Cerebellar cortex (tissue), 1 donor: ENCODE measurements at places on chromosomes 12 and 14.

DNA sequence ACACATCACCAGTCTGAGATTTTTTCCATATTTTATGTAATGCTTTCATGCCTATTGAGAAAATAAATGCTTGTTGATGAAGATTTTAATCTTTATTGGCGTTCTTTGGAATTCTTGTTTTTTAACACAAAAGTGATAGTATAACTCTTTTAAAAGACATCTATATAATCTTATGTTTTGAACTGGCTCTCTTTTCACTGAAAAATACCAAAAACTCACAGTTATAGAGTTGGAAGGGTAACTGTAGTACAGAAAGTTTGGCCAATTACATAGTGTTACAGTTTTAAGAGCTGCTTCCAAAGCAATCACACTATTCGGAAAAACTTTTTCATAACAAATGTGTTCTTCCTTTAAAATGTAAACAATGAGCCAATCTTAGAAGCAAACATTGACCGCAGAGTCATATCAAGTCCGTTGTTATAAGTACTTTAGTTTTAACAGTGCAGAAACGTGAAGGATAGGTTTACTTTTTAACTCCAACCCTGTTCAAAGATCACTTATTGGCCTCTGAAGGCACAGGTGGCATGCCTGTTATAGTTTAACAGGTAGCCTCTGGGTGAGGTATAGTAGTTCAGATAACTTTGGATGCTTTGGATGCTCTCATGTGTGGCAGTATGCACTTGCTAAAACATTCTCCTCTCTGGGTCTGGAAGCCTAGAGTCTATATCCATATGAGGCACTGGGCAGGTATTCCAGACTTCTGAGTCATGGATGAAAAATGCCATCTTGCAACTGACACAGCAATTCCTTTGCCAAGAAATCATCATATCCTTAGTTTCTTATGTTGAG is 12.1 kb upstream of the NTN4 start:
- DNase-seq, result no peak

DNA sequence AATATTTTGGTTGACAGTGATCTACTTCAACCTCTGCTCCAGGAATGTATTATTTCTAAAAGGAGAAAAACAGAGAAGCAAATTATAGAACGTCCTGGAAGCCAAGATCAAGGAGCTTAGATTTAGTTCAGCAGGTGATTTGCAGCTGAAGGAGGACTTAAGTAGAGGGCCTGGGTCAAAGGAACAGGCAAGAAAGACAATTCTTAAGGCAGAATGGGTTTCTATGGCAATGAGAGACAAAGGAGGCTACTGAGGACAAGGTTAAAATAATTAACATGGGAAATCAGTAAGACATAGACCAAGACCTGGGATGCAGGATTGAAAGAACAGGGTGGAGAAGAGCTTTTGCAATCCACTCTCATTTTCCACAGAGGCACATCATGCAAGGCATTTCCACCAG is 2.4 kb upstream of the SNW1 start:
- no peak for DNase-seq

DNA sequence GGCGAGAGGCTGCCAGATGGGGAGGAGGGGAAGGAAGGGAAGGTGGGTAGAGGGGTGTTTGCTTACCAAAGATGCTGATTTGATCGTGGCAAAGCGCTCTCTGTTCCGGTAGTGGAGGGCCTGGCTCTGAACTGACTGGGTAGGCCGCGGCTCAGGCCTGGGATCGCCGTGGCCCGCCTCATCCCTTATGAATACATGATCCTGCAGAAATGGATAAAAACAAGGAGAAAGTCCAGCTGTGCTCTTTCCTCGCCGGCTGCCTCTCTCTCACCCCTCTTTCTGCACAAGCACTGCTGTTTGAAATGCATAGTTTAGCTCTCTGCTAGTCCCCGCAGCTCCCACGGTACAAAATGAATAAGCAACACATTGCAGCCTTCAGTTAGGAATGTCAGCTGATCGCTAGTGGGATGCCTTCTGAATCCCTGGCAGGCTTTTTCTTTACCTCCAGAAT is 53.8 kb downstream of the PEBP1 start:
- peak; percentile 76 for DNase-seq

DNA sequence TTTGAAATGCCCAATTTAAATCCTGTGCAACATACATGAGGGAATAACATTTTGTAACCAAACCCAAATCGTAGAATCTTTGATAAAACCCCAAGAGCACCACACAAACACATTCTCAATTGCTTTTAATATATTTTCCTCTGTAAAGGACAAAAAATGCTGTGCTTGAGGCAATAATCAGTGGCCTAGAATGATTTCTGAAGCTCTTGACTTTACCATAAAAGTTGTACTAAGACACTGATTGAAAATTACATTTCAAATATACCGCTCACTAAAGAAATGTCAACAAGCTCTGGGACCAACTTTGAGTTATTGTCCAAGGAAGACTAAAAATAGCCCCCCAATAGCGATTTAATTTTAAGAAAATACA is 1.5 kb downstream of the EML5 start:
- peak; percentile 49 for DNase-seq

- no peak for DNase-seq
Observed at GRCh38 chr12:24979976-24980730, 31.3 kb upstream of the BCAT1 start.

DNA sequence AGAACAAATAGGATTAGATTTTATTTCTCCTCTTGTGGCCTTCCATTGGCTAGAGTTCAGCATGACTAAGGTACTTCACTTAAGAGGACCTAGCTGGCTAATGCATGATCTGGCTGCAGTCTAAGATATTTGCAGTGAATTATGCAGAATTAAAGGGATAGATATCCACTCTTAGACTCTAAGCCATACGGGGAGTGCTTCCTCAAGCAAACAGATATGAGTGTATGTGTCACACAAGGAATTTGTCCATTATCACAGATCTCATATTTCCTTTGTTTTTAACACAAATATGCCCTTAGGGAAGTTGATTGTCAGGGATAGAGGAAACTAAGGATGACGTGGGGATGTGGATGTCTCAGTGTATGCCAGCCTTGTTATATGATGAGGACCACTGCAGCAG is 88.1 kb upstream of the DHRS4 start:
- DNase-seq, result no peak

- DNase-seq, result no peak
Observed at GRCh38 chr12:179885-180284, 34.1 kb downstream of the SLC6A12 start.

GRCh38 chr12:5973461-5974115 is 28.5 kb upstream of the ANO2 start:
- DNase-seq, result no peak

GRCh38 chr14:95956601-95957460 is 80.2 kb downstream of the TUNAR start:
- DNase-seq, result no peak

DNA sequence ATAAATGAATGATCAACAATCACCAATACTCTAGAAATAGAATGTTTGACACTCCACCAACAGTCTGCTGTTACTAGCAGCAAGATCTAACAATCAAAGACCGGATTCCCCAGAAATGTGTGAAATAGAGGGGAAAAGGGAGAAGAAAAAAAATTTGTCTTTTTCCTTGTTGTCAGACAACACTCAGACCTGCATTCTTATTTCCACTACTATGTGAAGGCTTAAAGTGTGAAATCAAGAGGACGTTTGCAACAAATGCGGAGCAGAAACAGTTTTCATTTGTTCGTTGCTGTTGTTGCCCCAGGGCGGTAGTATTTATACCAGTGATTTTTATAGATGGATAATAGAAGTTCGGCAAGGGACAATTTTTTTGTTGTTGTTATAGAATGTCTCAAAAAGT is 9.2 kb downstream of the NKX2-1 start:
- no peak for DNase-seq

DNA sequence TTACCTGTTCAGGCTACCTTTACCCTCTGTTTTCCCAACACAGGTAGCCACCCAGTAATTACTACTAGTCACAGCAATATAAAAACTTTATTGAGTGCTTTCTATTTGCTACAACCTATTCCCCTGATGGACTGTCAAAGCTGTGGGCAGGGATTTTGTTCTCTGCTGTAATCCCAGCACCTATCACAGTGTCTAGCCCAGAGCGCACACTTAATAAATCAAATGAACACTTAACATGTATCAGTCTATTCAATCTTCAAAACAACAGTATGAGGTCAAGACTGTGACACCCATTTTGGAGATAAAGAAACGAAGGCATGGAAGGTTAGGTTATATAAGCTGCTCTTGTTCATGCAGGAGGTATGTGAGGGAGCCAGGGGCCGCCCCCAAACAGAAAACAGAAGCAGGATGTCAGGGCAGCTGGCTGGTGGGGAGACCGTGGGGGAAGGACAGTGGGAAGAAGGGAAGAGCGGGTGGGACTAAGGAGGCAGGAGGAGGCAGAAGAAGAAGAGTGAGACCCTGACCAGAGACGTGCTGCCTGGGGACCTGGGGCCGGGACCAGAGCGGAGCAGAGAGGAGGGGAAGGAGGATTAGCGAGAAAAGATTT is 1.7 kb downstream of the TNFRSF1A start:
- DNase-seq, result no peak

DNA sequence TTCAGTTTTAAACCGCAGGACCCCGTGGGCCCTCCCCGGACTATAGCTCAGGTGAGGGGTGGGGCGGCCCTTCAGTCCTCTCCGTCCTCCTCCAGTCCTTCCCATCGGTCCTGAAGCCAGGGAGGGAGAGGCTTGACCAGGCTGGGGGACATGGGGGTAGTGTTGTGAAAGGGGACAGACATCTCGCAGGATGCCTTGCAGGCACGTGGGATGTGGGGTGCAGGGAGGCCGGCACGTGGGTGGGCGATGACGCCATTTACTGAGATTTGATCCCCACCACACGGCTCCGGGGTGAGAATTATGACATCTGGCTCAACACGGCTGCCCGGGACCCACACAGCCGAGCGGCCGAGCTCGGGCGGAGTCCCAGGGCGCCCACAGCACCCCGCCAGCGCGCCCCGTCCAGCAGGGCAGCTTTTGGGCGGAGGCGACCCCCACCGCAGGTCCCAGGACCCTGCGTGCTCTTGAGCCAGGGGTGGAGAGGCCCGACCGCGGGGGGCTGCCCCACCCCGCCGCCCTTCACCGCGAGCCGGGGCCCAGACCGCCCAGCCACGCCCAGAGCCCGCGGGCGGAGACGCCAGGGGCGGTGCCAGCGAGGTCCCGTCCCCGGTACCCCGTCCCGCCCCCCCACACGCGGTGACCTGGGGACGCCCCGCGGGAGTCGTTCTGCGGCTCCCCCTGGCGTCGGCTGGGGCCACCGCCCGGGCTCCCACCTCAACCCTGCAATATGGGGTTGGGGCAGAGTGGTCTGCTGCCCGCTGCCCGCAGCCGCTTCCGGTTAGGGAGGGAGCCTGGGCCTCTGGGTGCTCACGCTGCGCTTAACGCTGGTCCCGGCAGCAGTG is 3.3 kb upstream of the EXOC3L4 start:
- DNase-seq, result no peak

- no peak for DNase-seq
Observed at GRCh38 chr14:102928412-102929240, 6.2 kb downstream of the AMN start.

DNA sequence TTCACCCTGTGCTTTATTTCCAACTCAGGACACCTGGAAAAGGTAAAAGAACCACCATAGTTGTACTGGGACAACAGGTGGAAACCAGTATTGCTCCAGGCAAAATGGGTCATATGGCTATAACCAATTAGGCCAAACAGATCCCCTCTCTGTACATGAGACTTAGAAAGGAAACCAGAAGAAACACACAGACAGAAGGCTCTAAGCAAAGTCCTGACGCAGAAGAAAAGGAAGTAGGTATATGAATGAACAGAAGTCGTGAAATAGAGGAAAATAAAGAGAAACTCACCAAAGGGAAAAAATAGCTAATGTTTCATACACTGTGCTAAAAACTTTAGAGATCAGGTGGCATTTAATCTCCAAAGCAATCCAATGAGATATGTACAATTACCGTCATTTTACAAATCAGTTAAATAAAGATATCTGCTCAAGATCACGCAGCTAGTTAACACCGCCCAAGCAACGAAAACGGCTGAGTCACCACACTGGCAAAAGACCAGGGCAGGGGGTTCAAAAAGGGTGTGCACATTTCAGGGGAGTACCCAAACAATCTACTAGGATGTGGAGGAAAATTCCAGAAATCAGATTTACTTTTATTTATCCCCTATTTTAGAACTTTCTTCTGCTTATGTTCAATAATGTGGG is 82.3 kb downstream of the ITPR2 start:
- DNase-seq, result no peak

DNA sequence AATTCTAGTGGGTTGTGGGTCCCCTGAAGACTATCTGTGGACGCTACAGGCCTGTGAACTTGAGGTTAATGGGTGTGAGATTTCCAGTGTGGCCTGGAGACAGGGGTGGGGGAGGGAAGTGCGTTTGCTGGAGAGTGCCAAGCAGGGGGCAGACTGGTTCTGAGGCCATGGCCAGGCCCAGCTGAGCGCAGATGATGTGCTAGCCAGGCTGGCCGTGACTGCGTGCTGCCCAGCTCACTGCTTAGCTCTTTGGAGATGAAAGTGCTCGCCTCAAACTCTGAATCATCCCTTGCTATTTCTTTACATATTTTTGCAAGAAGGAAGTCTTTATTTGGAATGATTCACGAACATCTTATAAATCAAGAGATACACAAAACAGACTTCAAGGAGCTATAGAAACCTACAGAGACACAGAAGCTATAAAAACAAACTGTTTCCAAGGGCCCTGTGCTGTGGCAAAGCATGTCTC is 75.2 kb upstream of the PLEKHG3 start:
- DNase-seq, result no peak

- no peak for DNase-seq
Observed at GRCh38 chr12:102970780-102971179, 13.3 kb downstream of the ASCL1 start.

DNA sequence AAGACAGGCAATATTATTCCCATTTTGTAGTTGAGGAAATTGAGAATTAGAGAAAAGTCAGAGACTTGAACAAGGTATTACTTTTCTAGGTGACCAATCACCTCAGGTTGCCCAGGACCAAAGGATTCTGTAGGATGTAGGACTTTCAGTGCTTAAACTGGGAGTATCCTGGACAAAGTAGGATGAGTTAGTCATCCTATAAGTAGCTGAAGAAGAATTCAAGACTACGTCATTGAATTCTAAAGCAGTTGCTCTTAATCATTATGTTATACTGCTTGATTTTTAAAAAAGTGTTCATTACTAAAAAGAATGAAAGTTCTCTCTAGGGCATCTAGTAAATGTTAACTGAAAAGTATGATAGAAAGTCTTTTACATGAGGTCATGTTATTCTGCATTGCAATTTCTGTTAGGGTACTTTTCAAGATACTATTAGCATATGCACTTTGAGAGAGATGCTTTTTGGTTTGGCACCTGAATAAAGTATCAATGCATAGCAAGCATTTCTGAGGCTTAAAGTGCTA is 101.7 kb downstream of the RTN1 start:
- DNase-seq, result no peak

- no peak for DNase-seq
Observed at GRCh38 chr14:49851813-49852212, 775 bp downstream of the NEMF start.
